Peyer's patch (tissue), 4 donors: ENCODE measurements at places on chromosomes 3 and 15. TPM values are rescaled to one million over a fixed set of nuclear protein-coding genes. Genes with fewer than 3 reads are reported as not detected.

DNA sequence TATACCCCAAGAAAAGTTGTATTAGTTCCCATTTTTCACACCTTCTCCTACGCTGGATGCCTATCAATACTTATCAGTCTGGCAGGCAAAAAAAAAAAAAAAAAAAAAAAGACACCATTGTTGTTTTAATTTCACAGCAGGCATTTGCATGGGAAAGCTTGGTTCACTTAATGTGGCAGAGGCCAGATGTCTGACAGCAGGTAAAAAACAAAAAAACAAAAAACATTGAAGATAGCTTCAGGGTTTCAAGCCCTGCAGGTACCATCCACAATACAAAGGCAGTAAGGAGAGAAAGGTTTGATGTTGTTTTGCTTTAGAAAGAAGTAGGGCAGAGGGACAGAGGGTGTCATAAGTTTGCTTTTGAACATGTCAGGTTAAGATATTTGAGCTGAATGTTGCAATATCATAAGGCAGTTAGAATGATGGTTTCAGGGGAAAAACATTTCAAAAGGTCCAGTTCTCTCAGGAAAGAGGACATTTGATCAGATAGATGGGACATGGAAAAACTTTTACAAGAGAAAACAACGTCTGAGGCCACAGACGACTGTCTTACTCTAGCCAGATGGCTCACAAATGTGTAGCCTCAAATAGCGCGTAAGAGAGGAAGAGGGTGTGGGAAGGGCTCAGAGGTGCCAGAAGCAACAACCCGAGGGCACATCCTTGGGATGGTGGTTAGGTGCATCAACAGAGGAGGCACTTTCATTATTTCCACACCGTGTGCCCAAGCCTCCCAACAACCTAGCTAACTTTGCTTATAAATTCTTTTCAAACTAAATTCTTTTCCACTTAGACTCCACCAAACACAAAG lies 25.7 kb downstream of the PCOLCE2 start:
- DNase-seq: no peak

DNA sequence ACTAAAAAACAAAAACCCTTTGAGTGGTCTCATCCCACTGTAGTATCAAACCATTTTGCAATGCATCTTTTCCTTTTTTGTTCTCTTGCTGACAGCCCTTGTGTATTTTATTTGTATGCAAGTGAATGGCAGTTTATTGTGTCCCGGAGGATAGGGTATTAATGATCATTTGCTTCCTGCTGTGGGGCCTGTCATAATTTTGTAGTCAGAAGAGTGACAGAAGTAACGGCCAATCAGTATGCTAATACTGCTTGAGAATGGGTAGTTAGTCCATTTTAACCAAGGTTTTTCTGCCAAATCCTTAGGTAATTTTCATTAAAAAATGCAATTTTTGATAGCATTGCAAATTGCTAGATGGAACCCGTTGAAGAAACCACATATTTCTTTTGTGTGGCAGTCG lies 75.5 kb upstream of the PLSCR5 start:
- no peak for DNase-seq

Gene MORC1
- not detected for total RNA-seq

GRCh38 chr3:3705090-3705775 lies 94.0 kb upstream of the LRRN1 start:
- no peak for DNase-seq

GRCh38 chr15:101156509-101157159 lies 95.2 kb downstream of the CHSY1 start:
- DNase-seq: peak; percentile 82

DNA sequence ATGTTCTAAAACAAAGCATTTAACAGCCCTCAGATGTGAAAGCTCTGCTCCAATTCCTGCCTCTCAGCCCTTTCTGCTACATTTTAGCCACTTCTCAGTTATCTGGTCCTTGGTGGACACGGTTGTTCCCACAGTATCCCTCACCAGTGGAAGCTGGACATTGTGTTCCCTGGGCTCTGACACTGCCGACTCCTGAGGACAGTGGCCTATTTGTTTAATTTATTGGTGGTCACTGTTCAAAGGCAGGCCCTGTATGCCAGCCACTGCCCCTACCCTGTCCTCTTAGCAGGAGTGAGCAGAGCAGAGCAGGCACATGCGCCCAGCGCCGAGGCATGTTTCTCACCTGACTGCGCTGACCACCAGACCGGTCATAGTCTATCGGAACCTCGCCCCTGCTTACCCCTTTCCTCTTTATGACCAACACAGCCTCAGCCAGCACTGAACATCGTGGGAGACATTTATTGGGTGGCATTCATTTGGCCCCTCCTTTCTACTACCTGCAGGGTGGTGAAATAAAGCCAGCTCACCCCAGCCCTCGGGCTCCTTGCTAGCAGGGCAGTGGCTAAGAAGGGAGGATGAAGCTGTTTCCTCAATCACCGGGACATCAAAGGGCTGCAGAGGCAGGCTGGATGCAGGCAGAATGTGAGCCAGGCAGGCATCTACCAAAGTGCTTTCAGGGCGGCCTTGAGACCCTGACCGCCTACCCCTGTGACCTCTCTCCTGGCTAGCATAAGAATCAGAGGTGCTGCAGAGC lies 54.3 kb upstream of the HACD2 start:
- DNase-seq: peak; percentile 34

Gene ST3GAL6
- total RNA-seq: 1.6 TPM
